ENCODE measurements at places on chromosomes 1 and 21.

- DNase-seq: no peak
Observed at GRCh38 chr1:50659107-50659662, 235.9 kb upstream of the DMRTA2 start.

GRCh38 chr21:41671859-41672542 lies 94.9 kb downstream of the RIPK4 start:
- no peak for DNase-seq

DNA sequence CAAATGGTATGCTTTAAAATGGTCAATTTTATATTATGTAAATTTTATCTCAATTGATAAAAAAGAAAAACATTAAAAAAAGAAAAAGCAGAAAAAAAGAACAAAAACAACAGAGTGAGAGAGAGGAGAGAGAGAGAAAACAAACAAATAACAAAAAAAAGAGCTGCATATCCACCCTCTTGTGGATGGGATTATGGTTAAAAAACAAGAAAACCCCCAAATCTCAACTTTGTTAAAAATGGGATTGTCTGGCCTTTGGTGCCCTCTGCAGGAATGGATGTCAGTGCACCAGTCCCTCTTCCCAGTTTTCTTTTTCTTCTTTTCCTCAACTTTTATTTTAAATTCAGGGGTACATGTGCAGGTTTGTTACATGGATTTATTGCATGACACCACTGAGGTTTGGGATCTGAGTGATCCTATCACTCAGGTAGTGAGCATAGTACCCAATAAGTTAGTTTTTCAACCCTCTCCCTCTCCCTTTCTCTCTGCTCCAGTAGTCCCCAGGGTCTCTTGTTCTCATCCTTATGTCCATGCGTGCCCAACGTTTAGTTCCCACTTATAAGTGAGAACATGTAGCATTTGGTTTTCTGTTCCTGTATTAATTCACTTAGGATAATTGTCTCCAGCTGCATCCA lies 28.1 kb downstream of the RNF187 start:
- DNase-seq: no peak

- no peak for DNase-seq
Observed at GRCh38 chr1:209882942-209883340, 55.1 kb upstream of the SYT14 start.

- DNase-seq: no peak
Observed at GRCh38 chr1:51346086-51346942, 16.0 kb upstream of the TTC39A start.

- DNase-seq: no peak
Observed at GRCh38 chr1:5507340-5507739, 484.9 kb downstream of the NPHP4 start.

GRCh38 chr1:21624571-21625389 lies 44.4 kb downstream of the RAP1GAP start:
- no peak for DNase-seq

DNA sequence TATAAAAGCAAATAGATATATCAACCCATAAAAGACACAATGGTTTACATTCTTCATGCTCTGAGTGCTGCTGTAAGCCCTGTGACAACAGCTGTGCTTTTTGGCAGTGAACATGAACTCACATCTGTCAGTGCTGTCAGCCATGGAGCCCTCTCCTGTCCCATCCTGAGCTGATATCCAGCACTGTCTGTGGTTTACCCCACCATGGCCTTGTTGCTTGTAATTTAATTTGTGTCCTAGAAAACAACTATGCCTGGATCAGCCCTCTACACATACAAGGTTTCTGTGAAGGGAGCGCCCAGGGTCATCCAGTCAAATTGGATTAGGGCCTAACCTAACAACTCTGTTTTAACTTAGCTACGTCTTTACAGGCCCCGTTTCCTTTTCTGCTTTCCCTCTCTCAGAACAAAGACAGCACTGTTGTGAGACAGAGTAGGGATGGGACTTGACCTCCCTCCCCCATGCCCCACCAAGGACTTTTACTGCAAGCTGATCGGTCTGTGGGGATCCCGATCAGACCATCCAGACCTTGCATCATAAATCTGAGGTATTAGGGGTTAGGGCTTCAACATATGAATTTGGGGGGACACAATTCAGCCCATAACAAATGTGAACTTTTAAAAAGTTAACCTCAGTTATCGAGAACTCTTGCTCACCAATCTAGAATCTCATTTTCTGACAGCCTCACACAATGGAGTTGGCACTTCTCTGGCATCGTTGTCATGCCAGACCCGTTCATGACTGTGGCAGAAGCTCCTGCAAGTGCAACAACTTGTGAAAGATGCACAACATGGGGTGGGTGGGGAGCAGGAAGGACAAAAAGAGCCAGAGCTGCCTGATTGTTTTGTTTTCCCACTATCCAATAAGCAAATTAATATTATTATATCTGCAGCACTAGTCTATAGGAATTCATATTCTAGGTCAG lies 16.4 kb upstream of the SLC44A3 start:
- DNase-seq: no peak

- no peak for DNase-seq
Observed at GRCh38 chr1:231161667-231162296, at the start of gene TRIM67. TRIM67 (plus strand) TSS chr1:231162058; CDS start chr1:231162970, 912 bp downstream.

DNA sequence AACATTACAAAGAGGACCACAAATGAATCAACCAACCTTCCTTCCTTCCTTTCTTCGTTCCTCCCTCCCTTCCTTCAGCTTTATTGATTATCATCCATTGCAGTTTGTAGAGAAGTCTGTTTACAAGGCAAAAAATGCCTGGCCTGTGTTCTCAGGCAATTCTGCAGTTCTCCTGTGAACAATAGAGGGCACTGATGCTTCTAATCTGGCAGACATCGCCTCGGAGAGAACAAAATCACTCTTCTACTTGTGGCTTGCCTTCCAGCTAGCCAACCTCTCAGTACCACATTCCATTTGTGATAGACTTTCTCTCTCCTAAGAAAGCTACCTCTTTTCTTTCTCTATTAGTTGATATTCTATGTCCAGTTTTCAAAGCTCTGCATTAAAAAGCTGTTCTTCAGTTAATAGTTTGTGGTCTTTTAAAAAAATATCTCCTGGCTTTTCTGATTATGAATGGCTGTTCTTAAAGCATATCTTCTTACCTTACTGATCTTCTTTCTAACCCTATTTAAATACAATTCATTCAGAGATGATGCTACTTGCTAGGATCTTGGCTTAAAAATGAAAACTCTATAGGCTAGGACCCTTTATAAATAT lies 26.9 kb upstream of the ESRRG start:
- DNase-seq: peak; percentile 50
